CD8-positive, alpha-beta memory T cell (primary cell): ENCODE measurements at places on chromosomes 1 and 21. TPM values are rescaled to one million over a fixed set of nuclear protein-coding genes. Genes with fewer than 3 reads are reported as not detected.

GRCh38 chr1:91454136-91454535, 46.5 kb upstream of the CDC7 start:
- H3K36me3 ChIP-seq = no peaks in the 10 kb centered on the region
- H3K27me3 ChIP-seq = no peaks in the 10 kb centered on the region

- H3K4me1 ChIP-seq = no peaks in the 10 kb centered on the region
- no peak overlapping the region for H3K4me3 ChIP-seq
- no peak overlapping the region for H3K27ac ChIP-seq
Observed at GRCh38 chr1:33610864-33611455, 138.5 kb downstream of the ZSCAN20 start.

GRCh38 chr1:22045604-22046228, 6.8 kb upstream of the CDC42 start:
- H3K27ac ChIP-seq = no peak overlapping the region
- no peak for DNase-seq
- H3K36me3 ChIP-seq = no peaks in the 10 kb centered on the region
- no peak overlapping the region for H3K4me3 ChIP-seq
- peaks cover 50% of the 10 kb centered on the region for H3K4me1 ChIP-seq

DNA sequence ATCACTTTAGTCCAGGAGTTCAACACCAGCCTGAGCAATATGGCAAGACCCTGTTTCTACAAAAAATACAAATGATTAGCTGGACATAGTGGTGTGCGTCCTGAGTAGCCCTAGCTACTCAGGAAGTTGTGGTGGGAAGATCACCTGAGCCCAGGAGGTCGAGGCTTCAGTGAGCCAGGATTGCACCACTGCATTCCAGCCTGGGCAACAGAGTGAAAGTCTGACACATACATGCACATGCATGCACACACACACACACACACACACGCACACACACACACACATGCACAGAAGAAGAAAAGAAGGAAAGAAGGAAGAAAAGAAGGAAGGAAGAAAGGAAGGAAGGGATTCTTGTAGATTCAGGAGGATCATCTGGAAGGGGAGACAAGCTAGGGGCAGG, 104.4 kb upstream of the USP25 start:
- H3K27ac ChIP-seq = no peak overlapping the region
- no peak overlapping the region for H3K4me3 ChIP-seq
- no peaks in the 10 kb centered on the region for H3K36me3 ChIP-seq
- no peak for DNase-seq
- no peaks in the 10 kb centered on the region for H3K27me3 ChIP-seq
- H3K4me1 ChIP-seq = no peaks in the 10 kb centered on the region

DNA sequence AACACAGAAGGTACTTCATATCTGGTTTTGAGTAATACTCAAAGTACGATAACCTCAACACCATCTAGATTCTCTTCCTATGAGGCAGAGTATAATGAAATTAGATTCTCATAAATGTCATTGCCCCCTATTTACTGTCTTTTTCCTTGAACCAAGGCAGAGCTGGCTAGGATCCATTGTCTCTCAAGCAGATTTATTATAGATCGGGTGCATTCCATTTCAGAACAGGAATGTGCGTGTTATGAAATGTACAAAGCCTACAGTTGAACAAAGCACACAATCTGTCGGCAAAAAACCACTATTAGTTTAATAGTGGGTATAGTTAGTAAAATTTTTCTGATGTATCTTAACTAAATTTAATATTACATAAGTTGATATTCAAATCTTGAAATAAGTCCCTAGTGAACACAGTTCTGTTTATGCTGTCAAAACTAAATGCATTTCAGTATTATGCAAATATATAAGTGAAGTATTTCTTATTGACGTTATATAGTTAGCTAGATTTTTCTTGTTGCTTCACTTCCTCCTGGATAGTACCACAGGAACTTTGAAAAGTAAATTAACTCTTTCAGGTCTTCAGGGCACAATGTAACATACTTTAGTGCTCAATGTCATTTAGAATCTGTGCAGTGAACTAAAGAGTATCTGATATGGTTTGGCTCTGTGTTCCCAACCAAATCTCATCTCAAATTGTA, 92.1 kb downstream of the DDAH1 start:
- H3K36me3 ChIP-seq = no peaks in the 10 kb centered on the region
- H3K27ac ChIP-seq = no peak overlapping the region

ATPAF1 gene
- total RNA-seq = 40.2 TPM

DNA sequence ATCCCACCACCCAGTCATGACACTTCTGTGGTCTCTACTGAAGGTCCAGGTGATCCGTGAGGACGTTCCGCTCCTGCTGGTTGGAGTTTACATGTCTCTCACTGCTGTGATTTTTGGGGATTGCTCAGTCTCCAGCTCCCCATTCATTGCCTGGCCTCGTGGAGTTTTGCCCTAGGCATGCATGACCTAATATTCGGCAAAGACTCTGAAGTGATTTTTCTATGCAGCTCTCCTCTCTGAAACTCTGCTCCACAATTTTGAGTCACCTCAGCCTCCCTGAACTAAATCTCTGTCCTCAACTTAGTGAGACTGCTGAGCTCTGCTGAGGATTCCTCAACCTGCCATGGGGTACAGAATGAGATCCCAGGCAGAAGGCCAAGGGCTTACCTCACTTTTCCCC, 174.4 kb upstream of the FGGY start:
- H3K27ac ChIP-seq = no peak overlapping the region
- H3K4me1 ChIP-seq = peaks cover 15% of the 10 kb centered on the region
- DNase-seq = no peak
- no peaks in the 10 kb centered on the region for H3K36me3 ChIP-seq
- no peaks in the 10 kb centered on the region for H3K27me3 ChIP-seq

DNA sequence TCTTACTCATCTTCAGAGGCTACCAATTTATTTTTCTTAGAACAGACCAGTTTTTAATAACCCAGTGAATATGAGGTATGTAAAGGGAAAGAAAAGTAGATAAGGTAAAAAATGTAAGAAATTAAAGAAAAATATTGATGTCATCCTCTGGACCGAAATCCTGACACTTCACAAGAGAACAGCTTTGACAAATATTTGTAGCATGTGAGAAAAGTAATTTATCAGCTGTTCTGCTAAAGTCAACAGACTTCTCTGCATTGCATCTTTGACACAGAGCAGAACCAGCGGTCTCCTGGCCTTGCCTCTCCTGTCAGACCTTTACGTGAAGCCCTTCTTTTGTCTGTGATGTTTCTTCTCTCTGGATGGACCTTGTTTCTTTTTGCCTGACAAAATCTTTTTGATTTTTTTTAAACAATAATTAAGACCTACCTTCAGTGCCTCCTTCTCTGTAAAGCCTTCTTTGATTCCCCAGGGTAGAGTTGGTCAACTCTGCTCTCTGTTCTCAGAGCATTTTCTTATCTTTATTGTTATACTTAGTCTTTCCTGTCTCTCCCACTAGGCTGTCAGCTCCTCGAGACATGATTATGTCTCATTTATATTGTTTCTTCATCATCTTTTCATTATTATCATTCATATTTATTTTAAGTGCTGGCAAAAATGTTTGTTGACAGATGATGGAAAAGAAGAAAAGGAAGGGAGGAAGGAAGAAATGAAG, 35.4 kb downstream of the RGS4 start:
- H3K27ac ChIP-seq = no peak overlapping the region
- no peak for DNase-seq
- no peaks in the 10 kb centered on the region for H3K4me1 ChIP-seq
- H3K4me3 ChIP-seq = no peak overlapping the region

DNA sequence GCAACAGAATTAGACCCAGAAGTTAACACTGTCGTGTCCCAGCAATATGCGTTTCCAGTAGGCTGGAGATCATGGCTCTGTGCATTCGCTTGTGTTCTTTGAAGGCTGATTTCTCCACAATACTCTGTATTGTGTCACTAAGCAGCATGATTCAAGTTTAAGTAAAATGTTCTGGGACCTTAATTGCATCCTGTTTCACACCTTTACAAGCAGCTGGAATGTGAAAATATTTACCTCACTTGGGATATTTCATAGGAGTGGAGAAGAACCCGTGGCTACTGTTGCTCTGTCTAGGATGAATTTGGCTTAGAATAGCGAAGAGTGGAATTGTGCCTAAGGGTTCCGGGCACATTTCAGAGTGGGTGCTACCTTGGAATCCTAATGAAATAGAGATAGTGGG, 6.3 kb downstream of the PTGFRN start:
- H3K4me3 ChIP-seq = no peak overlapping the region
- no peak overlapping the region for H3K27ac ChIP-seq
- H3K36me3 ChIP-seq = no peaks in the 10 kb centered on the region
- no peak for DNase-seq
- no peaks in the 10 kb centered on the region for H3K27me3 ChIP-seq

SMPDL3B gene
- total RNA-seq = not detected

COL8A2 gene
- 0.07 TPM for total RNA-seq

CR1 gene
- total RNA-seq = 3.7 TPM

DNA sequence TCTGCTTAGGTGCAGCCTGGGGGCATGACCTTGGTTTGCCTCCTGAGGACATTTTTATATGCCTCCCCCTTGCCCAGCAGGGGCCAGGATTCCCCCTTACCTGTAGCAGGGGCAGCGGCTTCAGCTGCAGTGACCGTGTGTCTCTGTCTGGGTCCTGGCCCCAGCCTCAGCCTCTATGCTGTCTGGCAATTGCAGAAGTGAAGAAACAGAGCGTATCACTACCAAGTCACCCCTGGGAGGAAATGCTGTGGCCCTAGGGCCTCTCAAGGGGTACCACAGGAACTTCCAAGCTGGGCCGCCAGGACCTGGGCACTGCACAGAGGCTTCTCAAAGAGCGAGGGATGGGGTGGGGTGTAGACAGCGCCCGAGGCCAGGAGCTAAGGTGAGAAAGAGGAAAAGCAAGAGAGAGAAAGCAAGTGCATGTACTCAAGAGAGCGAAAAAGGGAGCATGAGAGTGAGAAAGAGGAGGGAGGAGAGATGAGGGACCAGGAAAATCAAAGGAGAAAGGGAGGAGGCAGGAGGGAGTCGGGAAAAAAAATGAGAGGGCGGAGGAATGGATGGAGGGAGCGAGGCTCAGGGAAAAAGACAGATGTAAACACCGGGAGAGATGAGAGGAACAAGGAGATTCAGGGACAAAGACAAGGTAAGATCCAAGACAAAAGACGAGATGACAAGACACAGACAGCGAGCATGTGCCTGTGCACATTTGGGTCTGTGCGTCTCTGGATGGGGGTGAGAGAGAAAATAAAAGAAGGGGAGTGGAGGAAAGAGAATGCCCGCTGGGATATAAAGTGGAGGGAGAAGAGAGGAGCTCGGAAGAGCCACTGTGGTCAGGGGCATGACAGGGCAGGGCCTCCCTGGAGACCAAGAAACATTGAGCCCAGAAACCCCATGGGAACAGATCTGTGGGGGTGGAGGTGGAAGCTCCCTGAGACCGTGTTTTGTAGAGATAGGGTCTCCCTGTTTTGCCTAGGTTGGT, at the start of gene PTAFR:
PTAFR (minus strand) TSS at position 199 of the 979 bp plus-strand sequence. CDS start 25,669 bp downstream, outside the sequence.
- H3K27ac ChIP-seq = no peak within 1 kb of the TSS
- H3K4me1 ChIP-seq = peaks cover 26% of the 10 kb centered on the region
- no peak for DNase-seq
- no peak within 1 kb of the TSS for H3K4me3 ChIP-seq

TMCO2 gene
- total RNA-seq = not detected

DNA sequence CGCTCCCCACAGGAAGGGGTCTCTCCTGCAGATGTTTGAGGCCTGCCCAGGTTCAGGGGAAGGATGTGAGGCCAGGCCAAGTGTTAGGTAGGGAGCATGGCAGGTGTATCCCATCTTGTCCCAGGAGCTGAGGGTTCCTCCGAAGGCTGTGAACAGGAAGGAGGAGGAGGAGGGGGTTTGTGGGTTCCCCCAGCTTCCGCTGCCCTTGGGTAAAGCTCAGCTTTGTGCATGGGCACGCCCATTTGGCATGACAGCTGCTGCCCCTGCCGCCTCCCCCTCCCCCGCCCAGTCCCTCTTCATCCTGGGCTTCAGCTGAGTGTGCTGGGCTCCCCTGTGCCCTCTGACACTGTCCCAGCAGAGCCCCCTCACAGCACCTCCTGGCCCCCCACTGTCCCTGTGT, 25.5 kb downstream of the TNFRSF8 start:
- H3K27ac ChIP-seq = no peak overlapping the region
- DNase-seq = peak; percentile 69
- no peaks in the 10 kb centered on the region for H3K36me3 ChIP-seq
- no peaks in the 10 kb centered on the region for H3K27me3 ChIP-seq
- peak overlapping the region; percentile 11 for H3K4me3 ChIP-seq
- H3K4me1 ChIP-seq = peaks cover 37% of the 10 kb centered on the region

GRCh38 chr1:225928186-225929175, 4.4 kb upstream of the PYCR2 start:
- H3K4me1 ChIP-seq = peaks cover 26% of the 10 kb centered on the region
- no peaks in the 10 kb centered on the region for H3K27me3 ChIP-seq
- H3K27ac ChIP-seq = peak overlapping the region; percentile 82
- no peaks in the 10 kb centered on the region for H3K36me3 ChIP-seq
- no peak overlapping the region for H3K4me3 ChIP-seq
- DNase-seq = no peak

DNA sequence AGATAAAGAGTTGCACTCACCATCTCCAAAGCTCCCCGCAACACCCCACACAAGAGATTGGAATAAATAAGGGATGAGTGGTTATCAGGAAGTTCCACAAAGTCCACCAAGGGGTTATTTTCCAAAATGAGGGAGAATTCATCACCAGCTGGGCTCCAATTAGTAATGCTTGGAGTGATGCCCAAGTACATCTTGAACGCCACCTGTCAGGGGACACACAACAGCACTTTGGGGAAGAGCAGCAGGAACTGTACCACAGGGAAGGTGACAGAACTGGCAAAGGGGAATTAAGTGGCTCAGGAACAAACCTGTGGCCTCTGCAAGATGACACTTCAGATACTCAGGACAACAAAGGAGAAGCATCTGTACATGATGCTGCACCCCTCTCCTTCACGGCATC, 11.5 kb downstream of the TRAPPC3 start:
- no peak overlapping the region for H3K4me3 ChIP-seq
- no peak overlapping the region for H3K27ac ChIP-seq
- H3K4me1 ChIP-seq = no peaks in the 10 kb centered on the region
- H3K36me3 ChIP-seq = peaks cover 30% of the 10 kb centered on the region

- DNase-seq = no peak
- H3K36me3 ChIP-seq = no peaks in the 10 kb centered on the region
- no peak overlapping the region for H3K27ac ChIP-seq
- no peak overlapping the region for H3K4me3 ChIP-seq
- no peaks in the 10 kb centered on the region for H3K27me3 ChIP-seq
- H3K4me1 ChIP-seq = no peaks in the 10 kb centered on the region
Observed at GRCh38 chr21:40152476-40152875, 285.2 kb downstream of the PCP4 start.

DNA sequence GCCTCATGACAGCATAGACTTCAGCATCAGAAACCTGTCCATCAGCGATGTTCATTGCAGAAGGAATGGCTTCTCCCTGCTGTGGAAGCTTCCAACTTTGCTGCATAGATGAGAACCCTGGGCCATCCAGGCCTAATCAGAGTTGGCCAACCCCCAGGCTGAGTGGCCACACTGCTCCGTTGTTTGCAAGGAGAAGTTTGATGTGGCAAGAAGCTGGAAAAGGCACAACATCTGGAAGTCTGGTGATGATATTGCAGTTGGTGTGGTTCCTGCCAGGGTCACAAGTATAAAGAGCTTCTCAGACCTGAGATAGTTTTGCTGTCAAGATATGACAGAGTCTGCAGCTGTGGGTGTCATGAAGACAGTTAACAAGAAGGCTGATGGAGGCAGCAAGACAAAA, 41.2 kb downstream of the RHOU start:
- no peak for DNase-seq
- H3K27me3 ChIP-seq = no peaks in the 10 kb centered on the region
- peaks cover 4% of the 10 kb centered on the region for H3K4me1 ChIP-seq
- no peak overlapping the region for H3K4me3 ChIP-seq
